Naive thymus-derived CD8-positive, alpha-beta T cell (primary cell): ENCODE measurements at places on chromosomes 1 and 21.

DNA sequence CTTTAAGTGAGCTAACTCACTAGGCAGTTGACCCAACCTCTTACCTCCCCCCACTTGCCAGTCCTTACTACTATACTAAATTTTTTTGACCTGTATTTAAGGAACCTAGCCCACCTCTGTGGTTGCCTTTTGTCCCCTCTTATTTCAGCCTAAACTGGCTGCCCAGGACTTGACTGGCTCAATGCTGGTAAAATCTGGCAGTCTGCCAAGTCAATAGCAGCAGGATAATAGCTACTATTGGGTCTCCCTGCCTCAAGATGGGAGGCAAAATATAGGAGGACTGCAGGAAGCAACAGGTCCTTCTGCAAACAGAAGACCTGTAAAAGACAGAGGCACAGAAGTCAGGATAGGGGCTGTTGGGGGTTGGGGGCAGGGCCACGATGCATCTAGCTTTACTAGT lies 144.2 kb upstream of the POGK start:
- H3K27me3 ChIP-seq: peaks cover 32% of the 10 kb centered on the region
- H3K4me1 ChIP-seq: no peaks in the 10 kb centered on the region
- no peak overlapping the region for H3K4me3 ChIP-seq
- no peak for DNase-seq

DNA sequence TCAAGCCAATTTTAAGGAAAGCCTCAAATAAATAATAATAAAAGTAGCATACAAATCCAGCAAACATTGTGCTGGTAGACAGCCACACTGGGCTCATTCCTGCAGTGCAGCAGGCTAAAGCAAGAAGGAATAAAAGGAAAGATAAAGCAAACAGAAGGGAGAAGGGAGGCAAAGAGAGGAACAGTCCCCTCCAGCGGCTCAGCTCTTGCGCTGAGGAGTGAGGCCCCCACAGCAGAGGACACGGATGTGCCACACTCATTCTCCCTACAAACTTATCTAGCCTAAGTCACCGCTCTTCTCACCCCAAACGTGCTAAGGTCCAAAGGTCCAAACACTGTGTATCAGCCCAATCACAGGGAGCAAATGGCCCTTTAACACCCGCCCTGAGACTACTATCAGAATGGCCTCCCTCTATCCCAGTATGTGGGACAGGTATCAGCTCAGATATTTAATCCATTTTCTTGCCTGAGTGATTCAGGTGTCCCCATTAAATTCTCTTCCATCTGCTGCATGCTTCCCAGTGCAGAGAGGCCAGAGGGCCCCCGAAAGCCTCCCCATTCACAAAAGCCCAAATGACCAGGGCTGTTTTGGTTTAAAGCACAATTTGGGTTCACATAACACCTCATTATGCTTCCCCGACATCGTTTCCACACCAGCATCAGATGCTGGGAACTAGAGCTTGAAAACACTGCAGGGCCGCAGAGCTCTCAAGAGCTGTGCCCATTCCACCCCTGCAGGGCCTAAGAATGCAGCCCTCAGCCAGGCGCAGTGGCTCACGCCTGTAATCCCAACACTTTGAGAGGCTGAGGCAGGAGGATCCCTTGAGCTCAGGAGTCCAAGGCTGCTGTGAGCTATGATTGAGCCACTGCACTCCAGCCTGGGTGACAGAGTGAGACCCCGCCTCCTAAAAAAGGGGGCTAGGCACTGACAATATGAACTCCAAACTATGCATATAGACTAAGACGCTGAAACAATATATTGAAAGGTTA lies 17.8 kb downstream of the CAPZB start:
- H3K4me3 ChIP-seq: peak overlapping the region; percentile 66
- H3K27me3 ChIP-seq: no peaks in the 10 kb centered on the region
- peaks cover 7% of the 10 kb centered on the region for H3K36me3 ChIP-seq
- peaks cover 50% of the 10 kb centered on the region for H3K4me1 ChIP-seq
- DNase-seq: no peak

GRCh38 chr1:177984136-177984525 lies 14.3 kb upstream of the SEC16B start:
- no peak overlapping the region for H3K4me3 ChIP-seq
- H3K27ac ChIP-seq: no peak overlapping the region
- H3K4me1 ChIP-seq: no peaks in the 10 kb centered on the region
- H3K36me3 ChIP-seq: peaks cover 4% of the 10 kb centered on the region

DNA sequence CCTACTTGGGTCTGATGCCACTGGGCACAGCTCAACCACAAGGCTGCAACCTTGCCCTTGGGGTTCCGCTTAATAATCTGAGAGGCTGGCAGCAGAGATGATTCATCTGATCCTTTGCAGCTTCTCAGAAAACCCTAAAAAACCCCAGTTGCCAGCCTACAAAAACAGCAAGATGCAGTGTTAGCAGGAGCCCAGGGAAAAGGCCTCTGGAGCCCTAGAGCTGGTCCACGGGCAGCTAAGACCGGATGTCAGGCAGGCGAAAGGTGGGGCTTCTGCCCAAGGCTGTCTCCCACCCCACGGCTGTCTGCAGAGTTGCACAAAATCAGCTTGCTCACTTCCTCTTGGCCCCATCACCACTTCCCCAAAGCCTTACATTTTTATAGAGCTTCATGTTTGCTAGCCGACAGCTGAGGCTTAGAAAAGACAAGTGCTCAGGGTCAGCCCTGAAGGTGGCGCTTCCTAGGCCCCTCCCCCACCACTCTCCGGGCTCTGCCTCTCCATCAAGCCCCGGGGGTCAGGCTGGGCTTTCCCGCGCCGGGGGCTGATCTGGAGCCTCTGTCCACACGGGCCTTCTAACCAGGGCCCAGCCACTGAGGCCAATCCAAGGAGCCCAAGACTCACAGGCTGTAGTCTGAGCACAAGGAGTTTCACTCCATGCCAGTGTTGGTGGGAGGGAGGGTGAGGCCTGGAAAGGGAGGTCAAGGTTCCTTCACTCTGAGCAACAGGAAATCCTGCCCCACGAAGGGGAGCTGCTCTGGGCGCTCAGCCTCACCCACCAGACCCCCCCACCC lies 4.2 kb upstream of the ADORA3 start:
- peaks cover 59% of the 10 kb centered on the region for H3K4me1 ChIP-seq
- peak; percentile 27 for DNase-seq
- H3K27ac ChIP-seq: peak overlapping the region; percentile 95
- no peaks in the 10 kb centered on the region for H3K36me3 ChIP-seq
- peak overlapping the region; percentile 88 for H3K4me3 ChIP-seq

DNA sequence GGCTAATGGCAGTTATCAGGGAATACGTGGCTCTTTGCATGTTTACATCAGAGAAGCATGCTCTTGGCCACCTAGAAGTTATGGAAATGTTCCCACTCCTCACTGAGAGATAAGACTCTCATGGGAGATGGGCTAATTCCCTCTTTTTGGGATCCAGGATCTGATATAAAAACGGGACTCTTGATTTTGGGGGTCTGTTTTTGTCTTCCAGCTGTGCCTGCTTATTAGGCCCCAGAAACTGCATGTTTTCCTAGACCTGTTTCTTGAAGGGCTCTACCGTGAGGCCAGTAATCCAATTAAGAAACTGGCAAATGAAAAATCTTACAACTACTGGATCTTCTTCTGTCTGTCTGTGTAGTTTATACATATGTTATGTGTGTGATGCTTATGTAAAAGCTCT lies 47.0 kb upstream of the PTCH2 start:
- H3K4me3 ChIP-seq: no peak overlapping the region
- no peaks in the 10 kb centered on the region for H3K27me3 ChIP-seq
- H3K27ac ChIP-seq: no peak overlapping the region

GRCh38 chr1:38183096-38183495 lies 136.5 kb upstream of the POU3F1 start:
- DNase-seq: no peak
- no peaks in the 10 kb centered on the region for H3K4me1 ChIP-seq
- H3K27me3 ChIP-seq: peaks cover 2% of the 10 kb centered on the region
- H3K27ac ChIP-seq: no peak overlapping the region

- no peak overlapping the region for H3K27ac ChIP-seq
- peak overlapping the region; percentile 49 for H3K4me3 ChIP-seq
- DNase-seq: no peak
- peaks cover 31% of the 10 kb centered on the region for H3K27me3 ChIP-seq
- peaks cover 14% of the 10 kb centered on the region for H3K4me1 ChIP-seq
Observed at GRCh38 chr1:32703479-32704291, 1.1 kb upstream of the SYNC start.

DNA sequence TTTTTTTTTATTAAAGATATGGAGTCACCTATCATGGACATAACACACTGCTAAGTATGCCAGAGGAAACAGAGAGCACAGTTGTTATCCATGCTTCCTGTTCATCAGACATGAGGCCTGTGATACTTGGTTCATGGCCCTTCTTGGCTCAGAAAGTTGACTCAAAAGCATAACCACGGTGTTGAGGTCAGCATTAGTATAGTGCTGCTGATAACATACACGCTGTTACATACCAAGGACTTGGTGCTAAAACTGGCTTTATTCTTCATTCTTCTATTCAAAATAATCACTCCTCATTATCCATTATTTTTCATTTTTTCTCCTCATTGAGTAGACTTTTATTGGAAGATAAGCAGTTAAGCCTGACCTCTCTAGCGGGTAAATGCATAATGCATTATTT lies 464.1 kb downstream of the ADGRL2 start:
- H3K4me1 ChIP-seq: no peaks in the 10 kb centered on the region
- no peaks in the 10 kb centered on the region for H3K36me3 ChIP-seq
- no peaks in the 10 kb centered on the region for H3K27me3 ChIP-seq
- no peak overlapping the region for H3K4me3 ChIP-seq
- DNase-seq: no peak
- H3K27ac ChIP-seq: no peak overlapping the region

DNA sequence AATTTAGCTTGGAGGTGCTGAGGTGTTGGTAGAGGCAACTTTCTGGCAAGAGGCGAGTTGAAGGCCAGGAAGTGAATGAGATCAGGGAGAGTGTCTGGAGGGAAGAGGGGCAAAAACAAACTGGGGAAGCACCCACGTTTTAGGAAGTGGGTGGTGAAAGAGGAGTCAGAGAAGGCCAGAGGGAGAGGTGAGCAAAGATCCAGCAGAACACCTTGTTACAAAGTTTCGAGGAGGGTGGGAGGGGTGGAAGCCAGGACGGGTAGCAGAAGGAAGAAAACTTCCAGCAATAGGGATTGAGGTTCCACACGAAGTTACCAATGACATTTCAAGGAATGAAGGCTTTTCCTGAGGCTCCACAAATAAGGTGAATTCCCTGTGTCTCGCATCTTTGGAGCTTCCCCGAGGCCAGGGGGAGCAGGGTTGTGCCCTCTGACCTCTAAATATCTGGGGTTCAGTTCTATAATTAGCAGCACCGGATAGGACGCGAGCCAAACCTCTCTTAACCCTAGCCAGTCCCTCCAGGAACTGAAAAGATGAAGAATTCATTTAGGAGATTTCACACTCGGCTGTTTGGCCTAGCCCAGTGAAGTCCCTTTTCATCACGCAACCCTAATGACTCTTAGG lies 578 bp upstream of the SESN2 start:
- no peak for DNase-seq
- peak overlapping the region; percentile 83 for H3K27ac ChIP-seq
- peak overlapping the region; percentile 90 for H3K4me3 ChIP-seq
- H3K4me1 ChIP-seq: peaks cover 28% of the 10 kb centered on the region
- no peaks in the 10 kb centered on the region for H3K27me3 ChIP-seq

- no peak overlapping the region for H3K4me3 ChIP-seq
- no peaks in the 10 kb centered on the region for H3K4me1 ChIP-seq
- peaks cover 9% of the 10 kb centered on the region for H3K27me3 ChIP-seq
- no peak overlapping the region for H3K27ac ChIP-seq
- H3K36me3 ChIP-seq: no peaks in the 10 kb centered on the region
- no peak for DNase-seq
Observed at GRCh38 chr21:42637267-42638041, 16.0 kb upstream of the PDE9A start.

- H3K4me1 ChIP-seq: peaks cover 2% of the 10 kb centered on the region
- no peaks in the 10 kb centered on the region for H3K36me3 ChIP-seq
- peaks cover 25% of the 10 kb centered on the region for H3K27me3 ChIP-seq
- no peak overlapping the region for H3K4me3 ChIP-seq
- DNase-seq: no peak
Observed at GRCh38 chr1:153374071-153374470, 1.4 kb downstream of the S100A12 start.
